ENCODE measurements at places on chromosomes 11 and 22. TPM values are rescaled to one million over a fixed set of nuclear protein-coding genes. Genes with fewer than 3 reads are reported as not detected.

SH3BP1 gene
- total RNA-seq, result 31.8 TPM

DNA sequence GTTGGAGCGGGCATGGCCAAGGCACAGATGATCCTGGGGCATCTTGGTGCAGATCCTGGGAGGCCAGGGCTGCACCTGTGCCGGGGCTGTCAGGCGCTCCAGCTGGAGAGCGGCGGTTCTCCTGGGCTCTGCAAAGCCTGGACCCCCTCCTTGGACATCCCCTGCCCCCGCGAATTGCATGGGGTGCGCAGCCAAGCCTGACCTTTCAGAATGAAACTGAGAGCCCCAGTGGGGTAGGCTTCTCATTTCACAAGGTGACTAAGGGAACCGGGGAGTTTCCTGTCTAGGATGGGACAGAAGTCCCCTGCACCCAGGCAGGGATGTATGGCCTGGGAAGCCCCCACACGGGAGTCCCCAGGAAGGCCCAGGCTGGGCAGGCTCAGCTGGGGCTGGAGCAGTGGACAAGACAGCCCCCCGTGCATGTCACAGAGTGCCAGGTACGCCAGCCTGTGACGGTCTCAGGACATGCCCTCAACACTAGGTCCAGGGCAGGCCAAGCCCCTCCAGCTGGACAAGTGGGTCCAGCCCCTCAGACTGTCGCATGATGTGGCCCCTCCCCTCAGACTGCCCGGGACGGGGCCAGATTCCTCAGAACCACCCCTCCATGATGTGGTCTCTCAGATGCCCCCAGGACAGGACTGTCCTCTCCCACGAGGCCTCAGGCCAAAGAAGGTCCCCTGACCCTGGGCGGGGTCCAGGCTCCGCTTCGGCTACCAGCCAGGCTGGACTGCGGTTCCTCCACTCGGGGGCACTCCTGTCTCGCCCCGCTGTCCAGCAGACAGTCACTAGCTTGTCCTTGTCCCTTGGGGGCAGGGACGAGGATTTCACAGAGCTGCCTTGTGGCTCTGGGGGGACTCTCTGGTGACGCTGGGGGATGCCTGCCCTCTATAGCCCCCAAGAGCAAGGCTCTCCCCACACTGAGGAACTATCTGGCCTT lies 2.3 kb downstream of the LSP1 start:
- DNase-seq, result no peak

MS4A18 gene
- total RNA-seq, result not detected

DNA sequence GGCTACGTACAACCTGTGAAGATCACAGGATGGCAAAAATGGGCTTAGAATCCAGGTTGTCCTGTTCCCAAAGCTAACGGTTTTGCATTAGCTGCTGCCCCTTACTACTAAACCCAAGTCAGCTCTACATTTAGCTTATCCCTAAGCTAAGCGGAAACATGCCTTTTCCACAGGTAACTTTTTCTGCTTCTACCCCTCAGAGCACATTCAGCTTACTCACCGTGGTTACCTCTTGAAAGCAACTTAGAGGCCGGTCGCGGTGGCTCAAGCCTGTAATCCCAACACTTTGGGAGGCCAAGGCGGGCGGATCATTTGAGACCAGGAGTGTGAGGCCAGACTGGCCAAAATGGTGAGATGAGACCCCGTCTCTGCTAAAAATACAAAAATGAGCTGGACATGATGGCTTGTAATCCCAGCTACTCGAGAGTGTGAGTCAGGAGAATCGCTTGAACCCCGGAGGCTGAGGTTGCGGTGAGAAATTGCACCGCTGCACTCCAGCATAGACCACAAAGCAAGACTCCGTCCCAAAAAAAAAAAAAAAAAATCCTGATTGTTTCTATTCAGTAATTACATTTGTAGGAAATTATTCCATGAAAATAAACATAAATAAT lies 790 bp upstream of the TMEM41B start:
- no peak for DNase-seq

DNA sequence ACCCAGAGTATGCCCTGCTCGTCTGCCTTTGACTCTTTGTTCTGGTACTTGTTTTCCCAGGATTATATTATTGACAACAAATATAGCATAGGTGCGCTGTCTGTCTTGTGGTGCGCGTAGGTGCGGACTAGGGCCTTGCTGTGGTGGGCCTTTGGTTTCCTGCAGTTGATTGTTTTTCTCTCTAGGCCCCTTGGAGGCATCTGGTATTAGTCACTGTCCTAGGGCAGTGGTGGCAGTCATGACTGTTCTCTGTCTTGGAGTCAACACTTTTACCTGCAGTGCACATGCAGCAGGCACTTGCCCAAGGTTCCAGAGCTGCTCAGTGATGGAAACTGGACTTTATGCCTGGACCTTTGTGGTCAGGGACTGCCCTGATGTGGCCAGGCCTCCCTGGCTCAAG lies 18.6 kb downstream of the PPP6R2 start:
- no peak for DNase-seq

DNA sequence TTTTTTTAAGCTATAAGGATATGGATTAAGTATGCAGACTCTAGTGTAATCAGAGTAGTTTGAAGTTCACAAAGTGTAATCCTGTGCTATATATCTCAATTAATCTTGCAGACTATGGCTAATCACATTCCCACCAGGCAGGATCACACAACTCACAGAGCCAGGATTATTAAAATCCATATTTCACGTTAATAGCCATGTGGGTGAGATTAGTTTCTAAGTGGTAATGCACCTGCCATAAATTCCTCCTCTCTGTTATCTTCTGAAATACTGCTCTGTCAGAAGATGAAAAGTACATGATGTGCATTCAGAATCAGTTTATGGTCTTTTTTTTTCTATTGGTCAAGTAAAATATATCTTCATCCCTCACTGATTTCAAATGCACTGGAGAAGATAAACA lies 686.1 kb downstream of the CNTN5 start:
- DNase-seq, result no peak

Measured in tongue (tissue), 3 donors.